ENCODE measurements at places on chromosomes 2 and 18.
A peak's percentile ranks its signal among the peaks of the same experiment; 100 is the strongest.

GRCh38 chr18:2850816-2851215, 4.0 kb downstream of the EMILIN2 start:
- DNase-seq, result no peak

DNA sequence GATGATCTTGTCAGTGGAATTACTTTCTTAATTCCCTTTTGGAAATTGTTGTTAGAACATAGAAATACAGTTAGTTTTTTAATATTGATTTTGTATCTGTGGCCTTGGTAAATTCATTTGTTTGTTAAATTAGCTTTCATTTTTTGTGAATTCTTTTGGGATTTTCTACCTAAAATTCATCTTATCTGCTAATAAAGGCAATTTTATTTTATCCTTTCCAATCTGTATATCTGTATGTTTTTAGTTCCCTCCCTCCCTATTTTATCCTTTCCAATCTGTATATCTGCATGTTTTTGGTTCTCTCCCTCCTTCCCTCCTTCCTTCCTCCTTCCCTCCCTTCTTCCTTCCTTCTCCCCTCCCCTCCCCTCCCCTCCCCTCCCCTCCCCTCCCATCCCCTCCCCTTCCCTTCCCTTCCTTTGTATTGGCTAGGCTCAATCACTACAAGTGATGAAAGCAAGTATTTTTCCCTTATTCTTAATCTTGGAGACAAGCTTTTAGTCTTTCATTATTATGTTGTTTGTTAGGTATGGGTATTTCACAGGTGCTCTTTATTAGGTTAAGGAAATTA, 244.4 kb downstream of the ALK start:
- no peak for DNase-seq

GRCh38 chr2:134722728-134723127, 3.9 kb upstream of the TMEM163 start:
- no peak for DNase-seq

DNA sequence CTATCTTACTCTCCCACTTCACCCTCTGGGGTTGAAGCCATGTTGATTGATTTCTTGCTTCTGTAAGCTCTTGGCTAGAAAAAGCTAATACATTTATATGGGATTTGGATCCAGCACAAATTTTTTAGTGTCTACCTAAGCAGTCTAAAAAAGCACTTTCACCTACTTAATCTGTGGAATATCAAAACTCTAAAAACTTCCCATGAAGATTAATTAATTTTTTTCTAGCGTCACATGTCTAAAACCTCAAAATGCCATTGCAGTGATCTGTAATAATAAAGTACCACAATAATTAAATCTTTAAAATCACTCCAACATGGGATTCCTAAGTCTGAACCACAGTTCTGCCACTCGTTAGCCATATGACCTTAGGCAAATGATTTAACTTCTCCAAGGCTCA, 180.1 kb downstream of the EN1 start:
- no peak for DNase-seq

DNA sequence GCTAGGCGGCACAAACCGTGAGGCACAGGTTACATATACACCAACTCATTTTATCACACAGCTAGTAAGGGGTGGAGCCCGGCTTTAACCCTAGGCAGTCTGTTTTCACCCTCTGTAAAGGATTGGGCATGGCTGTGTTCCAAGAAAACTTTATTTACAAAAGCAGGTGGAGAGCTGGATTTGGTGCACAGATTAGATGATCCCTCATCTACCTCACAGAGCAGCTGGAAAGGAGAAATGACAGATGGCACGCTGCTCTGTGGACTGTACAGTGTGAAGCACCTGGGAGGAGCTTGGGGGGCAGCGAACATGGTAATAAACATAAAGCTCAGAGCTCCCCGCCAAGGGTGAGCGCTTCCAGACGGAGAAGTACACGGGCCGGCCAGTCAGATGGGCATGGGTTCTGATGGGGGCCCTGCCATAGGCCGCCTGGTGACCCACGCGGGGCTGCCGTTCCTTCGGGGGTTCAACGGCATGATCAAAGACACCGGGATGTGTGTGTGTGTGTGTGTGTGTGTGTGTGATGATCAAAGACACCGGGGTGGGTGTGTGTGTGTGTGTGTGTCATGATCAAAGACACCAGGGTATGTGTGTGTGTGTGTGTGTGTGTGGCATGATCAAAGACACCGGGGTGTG, 862 bp upstream of the TMEM177 start:
- DNase-seq, result peak; percentile 12

DNA sequence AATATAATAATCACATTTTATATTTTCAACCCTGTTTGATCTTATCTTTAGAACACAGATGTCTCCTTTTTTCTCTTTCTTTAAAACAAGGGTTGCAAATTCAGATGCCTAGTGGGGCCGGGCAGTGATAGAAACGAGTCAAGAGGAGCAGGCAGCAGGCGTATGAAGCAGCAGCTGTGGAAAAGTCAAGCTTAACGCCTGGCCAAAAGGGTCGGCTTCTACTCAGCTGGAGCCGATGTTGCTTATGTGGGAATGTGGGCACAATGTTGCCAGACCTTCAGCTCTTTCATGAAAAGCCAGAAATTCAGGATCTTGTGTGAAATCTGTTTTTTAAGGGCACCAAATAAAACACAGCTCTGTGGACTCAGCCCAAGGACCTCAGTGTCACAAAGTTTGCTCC, 642.7 kb downstream of the ARHGAP15 start:
- DNase-seq, result no peak

GRCh38 chr18:24937639-24938275, 414.2 kb downstream of the ZNF521 start:
- no peak for DNase-seq

DNA sequence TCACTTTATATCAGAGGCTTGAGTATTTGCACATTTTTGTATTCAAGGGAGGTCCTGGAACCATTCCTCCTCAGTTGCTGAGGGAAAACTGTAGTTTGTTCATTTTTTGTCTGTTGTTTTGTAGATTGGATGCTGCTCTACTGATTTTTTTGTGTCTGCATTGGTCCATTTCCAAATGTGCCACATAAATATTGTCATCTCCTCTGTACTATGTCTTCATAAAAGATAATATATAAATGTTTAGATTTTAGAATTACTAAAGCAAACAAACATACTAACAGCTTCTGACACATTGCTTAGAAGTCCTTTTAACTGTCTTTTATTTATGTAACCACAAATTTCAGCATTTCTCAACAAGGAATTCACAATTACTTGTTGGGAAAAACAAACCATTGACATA, 356.8 kb downstream of the PLCL1 start:
- DNase-seq, result no peak

GRCh38 chr2:29921560-29921915, at the start of gene ALK:
Gene ALK, minus strand, starts transcription at chr2:29921586. Its CDS starts 927 bp downstream, at chr2:29920659.
- peak; percentile 57 for DNase-seq

GRCh38 chr2:31324016-31324633, 90.2 kb downstream of the EHD3 start:
- DNase-seq, result no peak

DNA sequence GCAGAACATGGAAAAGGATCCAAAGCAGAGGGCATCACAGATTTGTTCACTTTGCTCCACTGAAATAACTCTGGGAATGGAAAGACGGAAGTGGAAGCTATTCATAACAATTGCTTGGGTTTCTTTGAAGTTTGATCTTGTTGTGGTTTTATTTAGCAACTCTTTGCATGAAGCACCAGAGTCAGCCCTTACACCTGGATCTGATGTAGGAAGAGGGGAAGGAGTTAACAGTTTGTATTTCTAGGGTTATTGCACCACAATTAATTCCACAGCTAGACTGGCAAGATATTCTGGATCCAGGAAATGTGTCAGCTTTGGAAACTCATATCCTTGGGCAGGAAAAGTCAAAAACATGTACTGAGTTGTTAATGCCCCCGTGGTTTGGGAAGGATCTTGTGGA, 1143.4 kb downstream of the CNTNAP5 start:
- DNase-seq, result no peak

GRCh38 chr2:160970052-160970965, 189.9 kb upstream of the TANK start:
- peak; percentile 8 for DNase-seq

- no peak for DNase-seq
These were observed 334.5 kb downstream of the ALK start for GRCh38 chr2:29586919-29587318.

DNA sequence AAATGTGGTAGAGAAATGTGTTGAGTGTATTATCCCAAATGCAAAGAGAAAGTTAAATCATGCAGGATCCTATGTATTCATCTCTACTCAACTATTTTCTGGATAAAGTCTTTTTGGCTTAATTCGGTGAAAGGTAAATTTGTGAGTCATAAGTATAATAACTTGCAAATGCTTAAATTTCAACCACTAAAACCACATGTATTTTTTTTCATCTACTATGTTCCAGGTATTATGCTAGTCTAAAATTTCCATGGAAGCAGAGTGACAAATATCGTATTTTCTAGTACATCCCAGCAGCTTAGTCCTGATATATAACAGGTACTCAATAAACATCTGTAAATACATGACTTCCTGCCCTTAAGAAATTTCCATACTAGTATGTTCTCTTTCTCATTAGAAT, 6.2 kb downstream of the ALS2 start:
- no peak for DNase-seq

- DNase-seq, result no peak
These were observed 328.6 kb downstream of the ETAA1 start for GRCh38 chr2:67725731-67726130.

GRCh38 chr18:12288403-12288755, 19.7 kb upstream of the TUBB6 start:
- no peak for DNase-seq

DNA sequence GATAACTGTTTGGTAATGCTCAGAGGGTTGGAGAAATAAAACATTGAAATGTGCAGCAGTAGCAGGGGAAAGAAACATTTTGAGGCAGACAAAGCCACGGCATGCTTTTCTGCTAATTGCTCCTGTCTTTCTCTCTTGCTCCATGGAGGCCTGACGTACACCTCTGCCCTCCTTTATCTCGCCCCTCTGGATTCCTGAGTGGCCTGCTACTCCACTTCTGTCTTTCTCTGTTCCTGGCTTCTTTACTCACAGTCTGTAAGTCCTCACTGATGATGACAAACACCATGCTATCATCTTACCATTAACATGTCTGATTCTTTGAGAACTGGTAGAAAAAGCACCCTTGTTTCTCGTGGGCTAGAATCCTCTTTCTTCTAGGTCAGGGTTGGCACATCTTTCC, 392.9 kb downstream of the MEIS1 start:
- DNase-seq, result no peak

GRCh38 chr2:120683701-120684100, 52.0 kb upstream of the GLI2 start:
- no peak for DNase-seq

GRCh38 chr2:73291093-73291460, 2.3 kb downstream of the EGR4 start:
- DNase-seq, result peak; percentile 58

- no peak for DNase-seq
These were observed 17.9 kb upstream of the DSG3 start for GRCh38 chr18:31429623-31430022.

- DNase-seq, result no peak
These were observed 98.4 kb upstream of the MYCN start for GRCh38 chr2:15841776-15842560.

DNA sequence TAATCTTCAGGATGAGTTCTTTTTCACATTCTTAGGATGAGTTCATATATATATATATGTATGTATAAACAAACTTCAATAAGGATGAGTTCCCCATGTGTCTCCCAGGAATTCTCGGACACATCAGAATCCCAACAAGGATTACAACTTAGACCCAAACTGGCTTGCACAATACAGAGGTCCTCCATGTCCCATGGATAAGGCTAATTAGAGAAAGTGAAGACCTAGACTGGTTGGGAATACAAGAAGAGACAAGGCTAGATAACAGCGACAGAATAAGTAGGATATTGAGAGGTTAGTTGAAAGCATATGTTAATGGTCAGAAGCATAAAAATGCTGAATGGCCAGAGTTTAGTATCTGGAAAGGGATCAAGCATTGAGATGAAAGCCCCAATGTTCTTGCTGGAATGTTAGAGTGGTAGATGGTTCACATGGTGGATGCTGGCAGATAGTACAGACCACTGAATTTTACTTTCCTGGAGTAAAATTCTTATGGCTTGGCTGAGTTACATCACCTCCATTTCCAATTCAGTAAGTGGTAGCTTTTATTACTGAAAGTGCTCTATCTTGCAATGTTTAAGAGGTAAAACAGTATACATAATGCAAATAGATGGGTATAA, 154.9 kb upstream of the EPHA4 start:
- no peak for DNase-seq

DNA sequence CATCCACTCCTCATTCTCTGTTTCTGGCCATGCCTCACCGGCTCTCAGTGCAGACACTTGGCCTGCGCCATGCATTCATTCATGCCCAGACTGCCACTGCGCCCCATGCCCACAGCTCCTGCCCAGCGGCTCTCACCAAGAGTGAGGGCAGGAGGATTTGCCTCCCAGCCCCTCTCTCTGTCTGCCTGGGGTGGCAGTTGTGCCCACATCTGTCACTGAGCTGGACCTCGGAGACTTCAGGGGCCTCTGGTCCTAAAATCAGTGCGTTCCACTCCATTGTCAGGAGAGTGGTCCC, 75.1 kb downstream of the CIB4 start:
- no peak for DNase-seq

- no peak for DNase-seq
These were observed 121.2 kb downstream of the TXNL1 start for GRCh38 chr18:56517196-56517595.

DNA sequence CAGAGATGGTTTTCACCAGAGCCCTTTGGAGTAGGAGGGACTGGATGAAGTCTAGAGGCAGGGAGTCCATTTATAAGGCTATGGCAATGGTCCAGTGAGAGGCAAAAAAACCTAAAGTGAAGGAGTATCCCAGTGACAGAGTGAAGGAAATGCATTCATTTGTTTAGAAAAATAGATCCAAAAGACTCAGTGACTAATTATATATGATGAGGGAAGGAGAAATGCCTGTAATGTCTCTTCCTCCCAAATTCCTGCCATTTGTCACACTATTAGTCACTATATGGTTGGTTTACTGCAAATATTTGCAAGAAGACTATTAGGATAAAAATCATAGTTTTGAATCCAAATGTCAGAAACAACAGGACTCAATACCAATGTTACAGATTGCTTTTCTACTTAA, 104.2 kb downstream of the ZNF521 start:
- no peak for DNase-seq

- peak; percentile 54 for DNase-seq
These were observed 5.6 kb upstream of the DNMT3A start for GRCh38 chr2:25347205-25347815.

DNA sequence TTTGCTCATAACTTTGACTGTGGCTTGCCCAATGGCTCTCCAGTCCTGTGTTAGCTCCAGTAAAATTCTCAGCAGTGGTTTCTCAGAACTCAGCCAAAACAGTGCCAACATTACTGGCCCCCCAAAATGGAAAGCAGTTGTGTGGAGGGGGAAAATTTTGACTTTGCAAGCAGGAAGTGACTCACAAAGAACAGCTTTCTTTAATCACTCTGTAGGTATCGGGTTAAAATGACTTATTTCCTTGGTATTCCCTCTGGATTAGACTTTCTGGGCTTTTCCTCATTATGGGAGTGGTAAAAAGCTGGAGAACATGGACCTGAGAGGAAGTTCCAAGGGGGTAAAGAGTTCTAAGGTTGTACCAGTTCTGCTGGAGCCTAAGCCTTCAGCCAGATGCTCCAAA, 175.7 kb upstream of the RND3 start:
- no peak for DNase-seq

- DNase-seq, result no peak
These were observed 20.5 kb downstream of the RAB11FIP5 start for GRCh38 chr2:73092146-73092783.

Data from stimulated activated CD4-positive, alpha-beta T cell treated with anti-CD3 and anti-CD28 coated beads, Interleukin-4, amount 100 ng/mL, for 24 hours (primary cell).